ENCODE measurements at places on chromosomes 7 and 10.

- no peak for DNase-seq
Measured at GRCh38 chr7:139585042-139585441, 61.6 kb downstream of the CLEC2L start.

DNA sequence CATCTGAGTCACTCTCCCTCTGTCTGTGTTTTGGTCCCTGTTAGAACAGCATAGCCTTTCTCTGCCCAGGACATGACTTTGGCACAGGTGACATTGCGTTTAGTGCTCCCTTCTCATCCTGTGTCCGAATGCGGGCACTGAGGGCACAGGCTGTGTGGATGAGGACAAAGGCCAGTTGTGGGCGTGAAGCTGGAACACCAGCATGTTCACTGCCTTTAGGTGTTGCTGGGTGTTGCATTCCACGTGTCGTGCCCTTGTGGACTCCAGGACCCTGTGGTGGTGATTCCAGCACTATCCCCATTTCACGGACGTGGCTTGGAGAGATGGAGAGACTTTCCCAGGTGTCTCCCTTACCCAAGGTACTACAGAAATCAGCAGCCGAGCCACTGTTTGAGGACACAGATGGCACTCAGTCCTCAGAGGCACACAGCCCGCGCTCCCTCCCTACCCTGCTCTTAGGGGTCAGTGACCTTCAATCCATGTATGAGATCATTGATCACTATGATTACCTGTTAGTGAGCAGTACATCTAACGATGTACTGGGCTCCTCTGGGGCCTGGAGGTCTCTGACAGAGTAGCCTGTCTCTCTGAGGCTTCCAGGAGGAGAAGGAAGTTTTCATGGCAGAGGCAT lies 917 bp upstream of the CNPY1 start:
- no peak for DNase-seq

GRCh38 chr10:5297466-5297865 lies 67.3 kb upstream of the UCN3 start:
- no peak for DNase-seq

DNA sequence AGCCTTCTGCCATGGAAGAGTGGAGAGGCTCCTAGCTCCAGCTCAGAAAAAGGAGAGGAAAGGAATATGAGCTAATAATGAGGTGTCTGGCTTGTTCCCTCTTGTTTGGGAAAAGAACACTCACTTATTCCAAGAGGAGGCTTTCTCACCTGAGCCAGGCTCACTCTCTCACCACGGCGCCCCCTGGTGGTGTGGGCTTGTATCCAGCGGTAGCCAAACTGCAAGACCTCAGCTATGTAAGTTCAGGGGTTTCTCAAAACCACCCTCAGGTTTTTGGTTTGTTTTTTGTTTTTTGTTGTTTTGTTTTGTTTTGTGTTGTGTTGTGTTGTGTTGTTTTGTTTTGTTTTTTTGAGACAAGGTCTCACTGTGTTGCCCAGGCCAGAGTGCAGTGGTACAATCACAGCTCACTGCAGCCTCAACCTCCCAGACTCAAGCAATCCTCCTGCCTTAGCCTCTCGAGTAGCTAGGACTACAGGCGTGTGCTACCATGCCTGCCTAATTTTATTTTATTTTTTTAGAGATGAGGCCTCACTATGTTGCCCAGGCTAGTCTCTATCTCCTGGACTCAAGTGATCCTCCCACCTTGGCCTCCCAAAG lies 124.0 kb downstream of the TMEM130 start:
- DNase-seq, result peak; percentile 74

DNA sequence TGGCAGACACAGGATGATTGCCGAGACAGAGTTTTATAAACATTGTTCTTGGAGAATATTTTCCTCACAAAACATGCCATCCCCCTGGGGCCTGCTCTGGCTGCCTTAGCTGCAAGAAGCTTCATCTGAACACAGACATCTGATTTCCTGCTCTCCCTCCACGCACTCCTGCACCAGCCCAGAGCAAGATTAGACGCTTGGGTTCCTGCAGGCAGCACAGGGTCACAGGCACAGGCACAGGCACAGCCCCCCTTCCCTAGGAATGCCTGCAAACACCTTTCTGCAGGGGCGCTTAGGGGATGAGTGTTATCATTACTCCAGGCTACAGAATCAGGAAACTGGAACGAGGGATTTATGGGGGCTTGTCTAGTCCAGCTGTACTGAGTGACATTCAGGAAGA lies 450.3 kb downstream of the GRID1 start:
- no peak for DNase-seq

DNA sequence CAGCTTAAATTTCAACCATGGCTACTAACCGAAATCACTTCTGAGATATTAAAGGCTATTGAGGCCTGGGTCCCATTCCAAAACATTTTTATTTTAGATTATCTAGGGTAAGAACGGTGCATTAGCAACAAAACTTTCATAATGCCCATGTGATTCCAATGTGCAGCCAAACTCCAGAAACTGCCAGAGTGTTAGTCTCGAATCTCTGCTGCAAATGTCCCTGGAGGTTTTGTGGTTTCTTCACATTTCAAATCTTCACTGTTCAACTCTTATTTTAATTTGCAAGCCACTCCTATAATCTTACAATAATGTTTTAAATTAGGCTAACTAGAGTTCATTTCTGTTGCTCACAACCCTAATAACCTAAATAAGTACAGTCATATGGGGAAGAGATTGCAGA lies 357.0 kb downstream of the PHF14 start:
- DNase-seq, result no peak

GRCh38 chr10:80771285-80771684 lies 233.6 kb downstream of the SH2D4B start:
- no peak for DNase-seq

- DNase-seq, result no peak
Measured at GRCh38 chr7:135683609-135684008, 21.3 kb downstream of the STMP1 start.

GRCh38 chr10:79068562-79069324 lies at the start of gene ZMIZ1:
Gene ZMIZ1, plus strand, starts transcription at chr10:79068966. Its CDS starts 132,667 bp downstream, at chr10:79201633.
- peak; percentile 94 for DNase-seq

- DNase-seq, result no peak
Measured at GRCh38 chr7:49479936-49480544, 293.4 kb upstream of the VWC2 start.

DNA sequence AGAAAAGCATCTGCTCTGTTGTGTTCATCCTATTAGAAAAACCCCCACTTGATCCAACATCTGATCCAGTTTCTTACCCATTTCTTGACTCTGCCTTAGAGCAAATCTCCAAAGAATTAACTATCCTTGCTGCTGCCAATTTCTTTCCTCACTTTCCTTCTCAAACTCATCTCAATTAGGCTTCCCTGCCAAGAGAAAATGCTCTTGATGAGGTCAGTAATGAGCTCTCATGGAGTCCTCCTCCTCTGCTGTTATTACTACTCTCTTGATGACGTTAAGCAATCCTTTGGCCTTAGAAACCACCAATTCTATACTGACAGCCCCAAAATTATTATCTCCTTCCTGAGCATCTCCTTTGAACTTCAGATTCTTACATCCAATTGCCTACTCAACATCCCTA lies 162.0 kb upstream of the FAM13C start:
- DNase-seq, result no peak

- DNase-seq, result no peak
Measured at GRCh38 chr10:79454259-79454658, 8.8 kb upstream of the ZCCHC24 start.

DNA sequence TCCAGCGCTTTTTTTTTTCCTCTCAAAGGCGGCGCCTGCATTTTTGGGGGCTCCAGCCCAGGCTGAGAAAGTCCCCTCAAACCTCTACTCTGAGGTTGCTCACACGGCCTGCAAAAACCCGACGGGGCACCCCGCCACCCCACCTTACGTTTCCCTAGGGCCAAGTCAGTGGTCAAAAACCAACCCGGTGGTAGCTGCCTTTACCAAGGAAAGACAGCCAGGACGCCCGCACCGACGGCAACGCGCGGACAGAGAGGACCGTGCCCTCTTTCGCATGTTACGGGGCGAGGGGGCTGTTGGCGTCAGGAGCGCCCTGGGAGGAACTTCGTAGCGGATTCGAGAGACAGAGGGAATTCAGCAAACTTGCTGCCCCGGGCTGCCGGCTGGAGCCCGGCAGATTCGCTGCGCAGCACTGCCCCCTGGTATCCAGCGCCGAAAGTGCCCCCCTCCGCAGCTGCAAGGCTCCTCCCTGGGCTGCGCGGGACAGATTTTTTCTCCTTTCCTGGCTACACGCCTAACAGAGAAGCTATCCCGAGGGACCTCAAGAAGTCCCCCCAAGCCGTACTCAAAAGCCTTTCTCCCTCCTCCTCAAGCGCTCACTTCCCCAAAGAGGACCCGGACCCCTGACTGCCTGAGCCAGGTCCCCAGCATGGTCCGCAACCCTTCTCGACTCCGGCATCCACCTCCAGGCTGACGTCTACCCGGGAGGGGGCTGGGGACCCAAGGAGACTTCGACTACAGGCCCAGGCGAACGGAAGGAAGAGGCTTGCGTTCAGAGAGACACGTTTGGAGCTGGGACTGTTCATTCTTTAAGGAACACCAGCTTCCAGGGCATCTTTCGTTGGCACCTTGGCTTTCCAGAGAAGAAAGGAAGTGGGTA lies 27.7 kb upstream of the VAX1 start:
- peak; percentile 69 for DNase-seq

DNA sequence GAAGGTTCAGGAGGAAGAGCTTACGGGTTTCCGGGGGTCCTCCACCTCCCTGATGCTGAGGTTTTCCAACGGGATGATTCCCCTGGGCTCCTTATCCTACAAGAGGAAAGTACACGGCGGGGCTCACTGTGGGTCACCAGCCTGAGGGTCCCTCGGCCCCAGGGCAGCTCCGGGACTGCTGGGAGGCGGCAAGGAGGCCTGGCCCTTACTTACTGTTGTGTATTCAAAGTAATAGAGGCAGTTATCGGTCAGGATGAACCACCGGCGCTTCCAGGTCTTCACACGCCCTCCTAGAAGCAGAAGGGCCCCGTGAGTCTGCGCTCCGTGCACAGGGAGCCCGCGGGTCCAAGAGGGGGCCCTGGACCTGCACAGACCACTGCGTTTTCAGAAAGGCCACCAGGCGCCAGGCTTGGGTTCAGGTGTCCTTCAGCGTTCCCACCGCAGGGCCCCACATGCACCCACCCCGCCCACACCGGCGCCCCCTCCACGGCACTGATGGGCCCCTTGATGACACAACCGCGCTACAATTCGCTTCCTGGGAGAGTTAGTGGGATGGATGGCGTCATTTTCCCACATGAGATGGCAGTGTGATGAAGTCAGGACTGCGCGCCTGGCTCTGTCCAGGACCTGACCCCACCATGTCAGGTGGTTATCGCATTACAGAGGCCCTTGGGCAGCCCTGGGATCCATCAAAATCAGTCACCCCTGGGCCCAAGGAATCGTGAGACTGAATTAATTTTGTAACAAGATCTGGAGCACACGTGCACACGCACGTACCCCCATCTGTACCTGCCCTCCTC lies 106.7 kb downstream of the CYTH3 start:
- DNase-seq, result no peak

DNA sequence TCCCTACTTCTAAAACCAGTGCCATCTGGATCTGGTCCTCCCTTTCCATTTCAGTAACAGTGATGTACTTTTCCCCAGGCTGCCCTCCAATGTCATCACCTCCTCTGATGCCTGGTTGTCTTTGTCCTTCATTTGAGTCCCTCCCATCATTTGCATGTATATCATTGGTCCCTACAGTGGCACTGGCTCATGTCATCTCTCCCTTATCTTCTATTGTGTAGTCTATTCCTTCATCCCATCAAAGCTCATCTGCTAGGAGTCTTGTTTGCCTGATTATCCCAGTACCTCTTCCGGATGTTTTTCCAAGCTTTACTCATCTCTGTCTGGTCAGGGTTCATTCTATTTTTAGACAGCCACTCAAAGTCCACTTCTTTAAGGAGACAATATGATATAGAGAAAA lies 292.9 kb upstream of the BMPER start:
- no peak for DNase-seq

DNA sequence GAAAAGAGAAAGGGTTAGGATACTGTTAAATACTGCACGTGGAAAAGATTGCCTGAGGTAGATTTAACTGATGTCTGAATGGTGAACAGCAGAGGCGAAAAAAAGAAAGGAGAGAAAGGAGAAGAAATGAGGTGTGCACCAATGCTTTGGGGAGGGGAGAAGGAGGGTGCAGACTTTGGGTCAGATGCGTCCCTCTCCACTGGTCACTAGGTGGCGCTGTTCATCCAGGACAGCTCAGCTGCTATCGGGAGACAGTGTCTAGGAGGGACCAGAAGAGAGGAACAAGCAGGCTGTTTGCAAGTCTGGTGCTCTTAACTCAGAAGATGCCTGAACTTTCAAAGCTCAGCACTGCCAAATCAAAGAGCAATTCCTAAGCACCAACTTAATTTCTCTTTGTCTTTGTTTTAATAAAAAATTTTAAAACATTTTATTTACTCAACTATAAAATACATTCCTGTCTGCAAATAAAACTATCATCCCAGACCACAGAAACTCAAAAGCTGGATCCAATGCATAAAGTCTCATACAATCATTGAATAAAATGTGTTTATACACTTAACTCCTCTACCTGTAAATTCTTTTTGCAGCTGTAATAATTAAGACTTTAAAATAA lies 83.9 kb upstream of the PDLIM1 start:
- peak; percentile 67 for DNase-seq

Measured in right forelimb (tissue), 1 donor.